Substantia nigra (tissue), 51 donors: ENCODE measurements at places on chromosomes 12 and 14.

- DNase-seq = no peak
These were observed 2.3 kb downstream of the INF2 start for GRCh38 chr14:104691546-104692260.

DNA sequence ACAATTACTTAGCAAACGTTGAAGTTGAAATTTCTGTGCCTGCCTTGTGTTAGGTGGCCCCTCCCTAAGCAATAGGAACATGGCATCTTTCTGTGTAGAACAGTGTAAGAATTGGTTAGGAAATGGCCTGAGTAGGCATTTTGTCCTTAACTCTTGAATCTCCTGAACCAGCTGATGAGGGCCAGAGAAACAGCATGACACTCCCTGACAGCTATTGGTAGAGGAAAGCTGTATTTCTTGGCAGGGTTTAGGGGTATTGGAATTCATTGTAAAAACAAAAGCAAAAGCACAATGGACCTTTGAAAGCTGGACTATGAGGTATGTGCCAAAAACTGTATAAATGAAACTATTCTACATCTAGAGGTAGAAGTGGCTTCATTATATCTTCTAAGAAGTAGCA, 40.6 kb upstream of the LRTM2 start:
- no peak for DNase-seq

- DNase-seq = no peak
These were observed 385 bp downstream of the CAPRIN2 start for GRCh38 chr12:30754383-30754749.

DNA sequence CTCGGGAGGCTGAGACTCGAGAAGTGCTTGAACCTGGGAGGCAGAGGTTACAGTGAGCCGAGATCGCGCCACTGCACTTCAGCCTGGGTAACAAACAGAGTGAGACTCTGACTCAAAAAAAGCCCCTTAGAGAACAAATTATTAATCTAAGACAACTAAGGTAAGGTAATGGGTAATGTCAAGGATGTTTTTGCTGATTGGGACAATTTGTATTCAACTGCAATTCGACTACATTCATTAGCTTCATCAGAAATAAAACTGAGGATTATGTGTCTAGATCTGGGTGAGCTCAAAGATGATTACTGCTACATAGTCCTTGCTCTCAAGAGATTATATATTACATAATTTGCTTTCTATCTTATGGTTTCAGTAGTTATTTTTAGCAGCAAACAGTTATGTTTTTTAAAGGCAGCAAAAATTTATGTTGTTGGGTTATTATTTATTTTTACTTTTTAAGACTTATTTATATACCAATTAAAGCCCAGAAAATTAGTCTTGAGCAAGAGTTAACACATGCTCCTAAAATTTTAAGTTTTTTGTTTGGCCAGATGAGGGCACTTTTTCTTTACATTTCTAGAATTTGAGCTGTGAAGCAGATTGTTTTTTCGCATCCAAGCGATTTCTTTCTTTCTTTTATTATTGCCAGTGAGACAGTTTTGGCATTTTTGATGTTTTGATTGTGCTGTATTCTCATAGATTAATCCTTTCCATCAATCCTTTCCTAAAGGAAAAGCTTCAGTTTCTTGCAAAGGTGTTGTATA, 52.3 kb downstream of the PLEKHA5 start:
- no peak for DNase-seq

GRCh38 chr12:106590601-106591000, 7.8 kb downstream of the RFX4 start:
- no peak for DNase-seq

GRCh38 chr12:122304924-122305323, 38.6 kb upstream of the VPS33A start:
- DNase-seq = no peak

DNA sequence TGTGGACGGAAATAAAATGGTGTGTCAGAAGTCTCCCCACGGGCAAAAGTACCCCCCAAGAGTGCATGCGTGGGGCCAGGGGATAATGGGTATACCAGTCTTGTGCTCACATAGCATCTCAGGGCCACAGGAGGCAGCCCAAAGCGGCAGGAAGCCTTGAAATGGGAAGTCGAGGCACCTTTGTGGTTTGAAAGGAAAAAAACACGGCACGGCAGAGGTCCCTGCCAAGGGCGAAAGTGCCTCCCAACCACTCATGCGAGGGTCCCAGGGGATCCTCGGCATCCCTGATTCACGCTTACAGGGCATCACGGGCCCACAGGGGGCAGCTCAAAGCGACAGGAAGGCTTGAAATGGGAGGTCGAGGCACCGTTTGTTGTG, 583.2 kb downstream of the ALG10 start:
- no peak for DNase-seq

GRCh38 chr14:34665785-34666435, 36.0 kb upstream of the SNX6 start:
- DNase-seq = no peak

GRCh38 chr14:73422515-73422914, 35.8 kb downstream of the NUMB start:
- DNase-seq = no peak

- DNase-seq = no peak
These were observed 90.8 kb downstream of the TBX5 start for GRCh38 chr12:114314974-114315720.

- DNase-seq = no peak
These were observed 5.8 kb downstream of the DICER1 start for GRCh38 chr14:95151561-95151960.

DNA sequence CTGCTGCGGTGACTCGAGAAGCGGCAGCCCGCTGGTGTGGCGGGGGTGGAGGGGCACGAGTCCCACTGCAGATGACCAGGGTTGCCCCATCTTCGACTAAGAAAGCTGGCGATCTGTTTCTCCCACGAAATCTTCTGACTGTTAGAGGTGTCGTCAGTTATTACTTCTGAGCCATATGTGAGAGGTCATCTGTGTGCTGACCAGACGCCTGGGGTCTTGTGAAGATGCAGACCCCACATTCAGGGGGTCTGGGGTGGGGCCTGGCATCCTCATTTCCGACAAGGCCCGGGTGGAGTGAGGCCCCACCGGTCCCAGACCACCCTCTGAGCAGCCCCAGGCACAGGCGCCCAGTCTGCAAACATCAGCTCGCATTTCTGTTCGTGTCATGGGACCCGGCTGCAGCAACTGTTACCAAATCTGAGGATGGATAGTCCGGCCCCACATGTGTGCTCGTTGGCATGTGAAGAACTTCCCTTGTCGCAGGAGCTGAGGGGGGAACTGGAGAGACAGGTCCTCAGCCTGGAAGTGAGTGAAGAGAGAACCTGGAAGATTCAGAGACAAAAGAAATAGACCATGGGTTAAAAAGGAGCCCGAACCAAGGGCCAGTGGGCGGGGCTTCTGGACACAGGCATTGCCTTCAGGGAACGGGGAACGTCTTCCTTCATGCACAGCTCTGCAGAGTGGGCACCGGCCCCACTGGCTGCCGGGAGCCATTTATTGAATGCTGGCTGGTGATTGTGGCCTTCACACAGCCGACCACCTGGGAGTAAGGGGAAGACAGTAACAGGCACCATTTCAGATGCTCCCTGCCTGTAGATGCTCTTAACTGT, 135.2 kb downstream of the ADGRD1 start:
- no peak for DNase-seq

GRCh38 chr12:96386794-96387193, 13.4 kb downstream of the CDK17 start:
- DNase-seq = no peak

- no peak for DNase-seq
These were observed 485.6 kb downstream of the FLRT2 start for GRCh38 chr14:86015511-86015910.

- DNase-seq = no peak
These were observed 23.2 kb downstream of the AMDHD1 start for GRCh38 chr12:95966287-95966870.
